ENCODE measurements at places on chromosomes 3 and 15.

- no peak for DNase-seq
Observed at GRCh38 chr3:127858937-127859336, 36.6 kb upstream of the MGLL start.

DNA sequence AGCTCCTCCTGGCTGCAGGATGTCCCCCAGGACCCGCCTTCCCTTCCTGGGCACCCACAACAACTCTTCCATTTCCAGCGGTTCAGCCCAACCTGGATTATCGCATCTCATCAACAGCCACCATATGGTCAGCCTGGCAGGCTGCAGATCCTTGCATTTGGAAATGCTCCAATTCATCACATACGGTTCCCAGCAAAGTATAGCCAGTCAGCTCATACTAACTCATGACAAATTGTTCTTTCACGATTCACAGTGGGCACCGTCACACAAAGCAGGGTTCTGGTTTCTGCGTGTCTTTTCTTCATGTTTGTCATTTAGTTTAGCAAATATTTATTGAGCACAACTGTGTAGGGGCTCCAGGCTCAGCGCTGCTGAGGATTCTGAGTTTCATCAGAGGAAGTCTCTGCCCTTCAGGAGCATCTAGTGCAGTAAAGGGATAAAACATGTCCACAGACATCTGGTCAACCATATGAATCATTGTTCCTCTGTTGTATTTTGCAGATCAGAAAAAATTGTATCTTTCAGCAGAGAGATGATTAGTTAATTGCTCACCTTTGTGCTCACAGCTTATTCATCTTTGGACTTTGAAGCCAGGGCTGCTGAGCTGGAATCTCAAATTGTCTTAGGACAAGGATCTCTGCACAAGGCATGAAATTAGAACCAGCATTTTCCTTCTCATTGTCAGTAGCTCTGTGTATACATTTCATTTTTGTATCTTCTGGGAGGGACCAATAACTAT lies 125.1 kb downstream of the GABRG3 start:
- no peak for DNase-seq

DNA sequence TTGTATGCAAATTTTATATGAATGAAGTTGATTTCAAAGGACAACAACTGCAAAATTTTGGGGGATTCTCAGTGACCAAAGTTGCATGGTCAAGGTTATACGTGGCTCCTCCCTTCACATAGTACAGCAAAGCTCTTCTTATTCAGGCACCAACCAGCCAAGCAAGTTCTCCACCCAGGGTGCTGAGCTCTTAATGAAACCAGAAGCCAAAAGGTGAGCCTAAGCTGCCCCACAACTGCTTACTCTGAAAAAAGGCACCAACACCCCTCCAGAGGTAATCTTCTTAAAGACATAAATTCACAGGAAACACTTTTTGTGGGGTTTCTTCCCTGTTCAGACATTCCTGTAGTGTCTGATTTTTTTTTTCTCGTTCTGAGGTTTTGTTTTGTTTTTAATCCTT lies 106.1 kb upstream of the GMNC start:
- no peak for DNase-seq

- DNase-seq = no peak
Observed at GRCh38 chr15:61518191-61518950, 289.3 kb upstream of the RORA start.

- DNase-seq = no peak
Observed at GRCh38 chr3:10889206-10889960, 73.4 kb downstream of the SLC6A11 start.

DNA sequence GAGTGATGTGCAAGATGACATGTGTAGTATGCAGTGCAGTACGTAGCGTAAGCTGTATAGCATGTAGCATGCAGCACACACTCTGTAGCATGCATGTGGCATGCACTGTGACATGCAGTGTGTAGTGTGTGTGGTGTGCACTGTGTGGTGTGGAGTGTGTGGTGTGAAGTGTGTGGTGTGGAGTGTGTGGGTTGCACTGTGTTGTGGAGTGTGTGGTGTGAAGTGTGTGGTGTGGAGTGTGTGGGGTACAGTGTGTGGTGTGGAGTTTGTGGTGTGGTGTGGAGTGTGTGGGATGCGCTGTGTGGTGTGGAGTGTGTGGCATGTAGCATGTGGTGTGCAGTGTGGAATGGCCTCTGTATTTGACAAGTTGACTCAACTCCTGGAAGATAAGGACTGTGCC lies 39.2 kb downstream of the ROPN1B start:
- DNase-seq = no peak

DNA sequence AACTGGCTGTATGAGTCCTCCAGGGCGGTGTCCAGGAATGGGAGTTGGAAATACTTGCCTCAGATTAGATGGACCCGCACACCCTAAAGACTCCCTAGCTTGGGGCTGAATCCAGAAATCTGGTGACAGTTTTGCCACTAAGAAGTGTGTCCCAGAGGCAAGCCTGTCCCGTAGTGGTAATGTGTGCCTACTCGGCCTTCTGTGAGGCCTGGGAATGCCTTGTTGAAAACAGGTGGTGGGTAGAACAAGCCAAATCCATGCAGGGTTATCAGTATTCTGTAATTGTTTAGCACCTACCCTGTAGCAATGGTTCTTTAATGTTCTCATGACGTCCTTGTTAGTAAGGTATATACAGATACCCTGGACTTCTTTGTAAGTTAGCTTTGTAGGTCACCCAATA lies 1.6 kb downstream of the C3orf52 start:
- DNase-seq = no peak

GRCh38 chr3:158539414-158540014 lies 31.5 kb upstream of the MLF1 start:
- peak; percentile 49 for DNase-seq

DNA sequence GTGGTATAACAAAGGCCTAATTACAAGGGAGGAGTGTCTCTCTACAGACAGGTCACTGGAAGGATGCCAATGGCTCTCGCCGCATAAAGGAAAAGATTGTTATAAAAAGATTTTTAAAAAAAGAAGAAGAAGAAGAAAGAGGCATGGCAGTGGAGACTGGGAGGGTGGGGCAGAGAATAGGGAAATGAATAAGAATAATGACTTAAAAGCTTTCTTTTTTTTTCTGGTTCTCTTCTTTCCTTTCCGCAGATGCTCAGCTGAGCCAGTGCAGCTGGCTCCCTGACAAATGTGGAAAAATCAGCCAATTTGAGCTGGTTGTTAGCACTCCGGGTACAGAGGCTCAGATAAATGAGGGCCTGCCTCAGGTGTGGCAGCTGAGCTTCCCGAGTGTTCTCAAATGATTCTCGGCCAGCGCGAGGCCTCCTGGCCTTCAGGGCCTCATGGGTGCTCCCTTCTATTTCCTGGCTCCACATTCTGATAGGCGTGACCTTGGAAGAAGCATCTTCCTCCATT lies 234.1 kb downstream of the RORA start:
- no peak for DNase-seq

DNA sequence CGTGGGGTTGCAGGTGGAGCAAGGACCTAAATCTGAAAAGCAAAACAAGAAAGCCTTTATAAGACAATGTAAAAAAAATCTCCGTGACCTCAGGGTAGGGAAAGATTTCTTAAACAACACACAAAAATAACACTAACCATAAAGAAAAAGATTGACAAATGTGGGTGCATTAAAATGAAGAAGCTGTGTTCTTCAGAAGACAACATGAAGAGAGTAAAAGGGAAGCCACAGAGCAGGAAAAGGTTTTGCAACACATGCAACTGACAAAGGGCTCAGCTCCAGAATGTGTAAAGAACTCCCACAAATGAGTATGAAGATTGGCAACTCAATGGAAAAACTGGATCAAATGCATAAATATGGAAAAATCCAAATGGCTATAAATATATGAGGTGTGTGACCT lies 74.2 kb downstream of the MAGEF1 start:
- DNase-seq = no peak

GRCh38 chr15:40793216-40793989 lies 13.5 kb upstream of the ZFYVE19 start:
- DNase-seq = no peak

- DNase-seq = no peak
Observed at GRCh38 chr3:356952-357351, 160.4 kb downstream of the CHL1 start.

DNA sequence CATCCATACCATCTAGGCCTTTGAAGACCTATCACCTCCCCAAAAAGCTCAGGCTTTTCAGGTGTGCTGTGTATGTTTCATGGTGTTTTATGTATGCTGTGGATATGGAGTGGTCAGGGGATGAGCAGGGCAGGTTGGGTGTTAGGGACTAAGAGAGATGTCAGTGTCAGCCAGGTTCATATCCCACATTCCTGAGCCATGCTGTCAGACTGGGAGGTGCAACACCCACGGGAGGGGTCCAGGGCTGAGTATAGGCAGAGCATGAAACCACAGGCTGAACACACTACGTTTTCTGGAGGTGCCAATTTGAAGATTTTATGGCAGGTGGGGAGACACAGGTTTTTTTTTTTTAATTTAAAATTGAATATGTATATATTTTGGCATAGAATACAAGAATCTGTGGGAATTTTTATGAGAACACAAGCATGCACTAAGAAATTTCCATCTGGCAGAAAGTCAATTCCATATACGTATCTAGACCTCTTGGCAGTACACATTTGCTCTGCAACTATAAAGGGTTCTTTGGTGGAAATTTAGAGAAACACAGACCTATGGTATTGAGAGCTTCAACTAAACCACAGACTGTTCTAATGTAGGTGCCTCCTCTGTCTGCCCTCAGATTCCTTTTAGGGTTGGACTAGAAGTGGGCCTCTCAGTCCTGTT lies 101.9 kb upstream of the RNU6-1 start:
- DNase-seq = no peak

DNA sequence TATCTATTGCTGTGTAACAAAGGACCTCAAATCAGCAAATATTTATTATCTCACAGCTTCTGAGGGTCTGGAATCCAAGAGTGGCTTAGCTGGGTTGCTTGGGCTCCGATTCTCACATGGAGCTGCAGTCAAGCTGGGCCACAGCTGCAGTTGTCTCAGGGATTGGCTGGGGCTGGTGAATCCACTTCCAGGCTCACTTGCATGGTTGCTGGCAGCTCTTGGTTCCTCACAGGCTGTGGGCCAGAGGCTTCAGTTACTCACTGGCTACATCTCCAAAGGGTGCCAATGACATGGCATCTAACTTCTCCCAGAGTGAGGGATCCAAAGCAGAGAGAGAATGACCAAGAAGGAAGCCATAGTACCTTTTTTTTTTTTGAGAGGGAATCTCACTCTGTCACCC lies 13.9 kb upstream of the SYNM start:
- DNase-seq = no peak

DNA sequence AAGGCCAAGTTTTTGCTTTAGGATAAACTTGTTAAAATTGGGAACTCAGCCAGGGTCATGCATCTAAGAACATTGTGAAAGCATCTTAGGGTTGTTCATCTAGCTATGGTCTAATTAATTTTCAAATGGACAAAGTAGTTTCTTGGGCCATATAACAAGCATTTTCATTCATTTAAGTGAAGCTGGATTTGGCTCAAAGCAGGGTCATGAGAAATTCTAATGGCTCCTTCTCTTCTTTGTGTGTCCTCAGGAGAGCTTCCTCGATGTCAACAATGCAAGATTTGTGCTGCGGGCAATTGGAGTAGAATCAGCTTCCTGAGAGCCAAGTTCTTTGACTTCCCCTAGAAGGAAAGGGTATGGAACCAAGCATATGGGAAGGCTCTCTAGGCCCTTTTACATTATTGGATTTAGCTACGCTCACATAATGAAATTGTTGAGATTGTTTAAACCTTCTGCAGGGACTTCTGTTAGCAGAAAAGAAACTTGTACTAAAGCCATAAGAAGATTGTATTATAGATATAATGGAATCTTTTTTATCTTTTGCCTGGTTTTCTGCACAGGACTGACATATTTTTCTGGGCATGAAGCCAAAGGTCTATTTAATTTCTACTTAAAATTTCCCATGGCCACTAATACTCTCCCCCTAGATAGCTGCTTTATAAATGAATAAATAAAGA lies 1.8 kb upstream of the SAMMSON start:
- DNase-seq = no peak

DNA sequence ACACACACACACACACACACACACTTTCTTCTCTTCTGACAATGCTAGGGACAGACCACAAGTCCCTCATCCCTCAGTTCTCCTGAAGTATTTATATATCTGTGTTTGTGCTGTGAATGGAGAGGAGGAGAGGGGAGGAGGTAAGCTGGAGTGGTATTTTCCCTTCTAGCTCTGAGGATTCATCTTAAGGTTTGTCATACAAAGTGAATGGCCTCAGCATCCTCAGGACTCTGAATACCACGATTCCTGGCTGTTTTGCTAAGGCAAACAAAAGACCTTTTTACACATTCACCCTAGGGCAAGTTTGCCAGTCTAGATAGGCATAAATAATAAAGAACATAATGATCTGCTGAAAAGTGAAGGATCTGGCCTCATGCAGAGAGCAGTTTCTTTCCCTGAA lies 65.7 kb upstream of the CHMP2B start:
- DNase-seq = no peak

DNA sequence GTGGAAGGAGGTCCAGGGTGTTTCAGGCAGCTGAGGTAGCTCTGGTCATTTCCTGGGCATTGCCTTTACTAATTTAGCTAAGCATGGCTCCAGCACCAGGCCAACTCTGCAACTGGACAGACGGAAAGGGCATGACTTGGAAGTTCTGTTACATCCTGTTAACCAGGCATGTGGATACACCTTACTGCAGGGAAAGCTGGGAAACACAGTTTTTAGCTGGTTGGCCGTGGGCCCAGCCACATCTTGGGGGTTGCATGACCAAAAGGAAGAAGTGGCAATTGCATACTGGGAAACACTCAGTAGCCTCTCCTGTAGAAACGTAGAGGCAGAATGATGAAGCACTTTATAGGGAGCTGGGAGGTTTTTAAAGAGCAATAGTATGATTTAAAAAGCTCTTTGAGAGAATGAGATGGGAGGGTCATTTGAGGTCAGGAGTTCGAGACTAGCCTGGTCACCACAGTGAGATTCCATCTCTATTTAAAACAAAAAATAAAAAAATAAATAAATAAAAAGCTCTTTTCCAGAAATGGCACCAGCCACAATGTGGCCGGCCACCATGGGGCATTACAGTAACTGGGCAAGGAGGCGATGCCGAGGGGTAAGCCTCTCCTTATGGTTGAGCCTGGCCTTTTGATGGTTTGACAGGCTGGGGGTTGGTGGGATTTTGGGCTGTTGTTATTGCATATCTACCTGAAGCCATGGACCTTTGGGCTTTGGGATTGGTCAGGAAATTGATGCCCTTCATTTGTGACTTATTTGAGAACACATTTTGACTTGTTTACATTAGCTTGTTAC lies 28.6 kb downstream of the TRAK1 start:
- DNase-seq = no peak

DNA sequence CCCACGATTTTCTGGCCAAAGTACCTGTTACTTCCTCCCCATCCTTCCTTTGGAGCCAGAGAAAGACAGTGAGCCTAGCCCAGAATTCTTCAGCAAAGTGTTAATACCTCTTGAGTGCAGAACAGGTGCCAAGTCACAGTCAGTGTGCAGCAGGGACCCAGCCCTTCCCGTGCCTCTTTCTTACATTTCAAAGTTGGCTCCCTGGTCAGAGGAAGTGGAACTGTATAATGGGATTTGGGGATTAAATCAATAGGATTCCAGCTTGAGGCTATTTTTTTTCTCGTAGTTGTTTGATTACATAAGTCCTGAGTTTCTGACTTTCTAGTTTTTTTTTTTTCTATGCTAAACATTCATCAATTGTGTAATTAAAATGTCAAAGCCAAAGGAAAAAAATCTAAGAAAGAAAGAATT lies 52.6 kb upstream of the ABHD10 start:
- DNase-seq = no peak

- DNase-seq = no peak
Observed at GRCh38 chr3:159128628-159129027, 326.8 kb downstream of the MFSD1 start.

GRCh38 chr3:354432-354831 lies 157.9 kb downstream of the CHL1 start:
- DNase-seq = peak; percentile 40
